ENCODE measurements at places on chromosomes 11 and 22. TPM values are rescaled to one million over a fixed set of nuclear protein-coding genes. Genes with fewer than 3 reads are reported as not detected.

SSTR3 gene
- not detected for total RNA-seq

GLYAT gene
- total RNA-seq, result 0.31 TPM

PTPRCAP gene
- not detected for total RNA-seq

TRIM49 gene
- not detected for total RNA-seq

HEPHL1 gene
- not detected for total RNA-seq

SGSM1 gene
- total RNA-seq, result 11.4 TPM

LARGE1 gene
- total RNA-seq, result 37.3 TPM

RFPL1 gene
- not detected for total RNA-seq

RTN4RL2 gene
- total RNA-seq, result 0.47 TPM

WT1 gene
- not detected for total RNA-seq

GRK3 gene
- 62.9 TPM for total RNA-seq

VSIG10L2 gene
- total RNA-seq, result not detected

RAB38 gene
- 0.78 TPM for total RNA-seq

MMP3 gene
- total RNA-seq, result not detected

PICK1 gene
- 22.0 TPM for total RNA-seq

CTSC gene
- 13.9 TPM for total RNA-seq

ASRGL1 gene
- total RNA-seq, result 23.6 TPM

HIC2 gene
- total RNA-seq, result 8.9 TPM

APOL5 gene
- not detected for total RNA-seq

OR10A4 gene
- not detected for total RNA-seq

GPHA2 gene
- not detected for total RNA-seq

FJX1 gene
- total RNA-seq, result 78.8 TPM

SLC22A24 gene
- total RNA-seq, result not detected

TRIM48 gene
- not detected for total RNA-seq

CD3E gene
- total RNA-seq, result not detected

RBMXL2 gene
- not detected for total RNA-seq

HIPK3 gene
- total RNA-seq, result 290 TPM

ABCC8 gene
- total RNA-seq, result 9.8 TPM

MYOD1 gene
- not detected for total RNA-seq

KIRREL3 gene
- 29.3 TPM for total RNA-seq

OR5B21 gene
- not detected for total RNA-seq

CECR2 gene
- 4.4 TPM for total RNA-seq

HTR3A gene
- total RNA-seq, result 0.31 TPM

CTSW gene
- not detected for total RNA-seq

TAF6L gene
- total RNA-seq, result 17.2 TPM

LMO2 gene
- total RNA-seq, result 18.4 TPM

GAB4 gene
- total RNA-seq, result not detected

XNDC1N gene
- 6.2 TPM for total RNA-seq

CABP4 gene
- not detected for total RNA-seq

BTBD18 gene
- total RNA-seq, result not detected

CCDC87 gene
- 0.62 TPM for total RNA-seq

UPB1 gene
- not detected for total RNA-seq

SCGB1A1 gene
- not detected for total RNA-seq

SLC25A45 gene
- 0.31 TPM for total RNA-seq

KDM4E gene
- total RNA-seq, result not detected

LSP1 gene
- total RNA-seq, result 0.47 TPM

FGF19 gene
- total RNA-seq, result not detected

CHADL gene
- total RNA-seq, result 2.8 TPM

CLCF1 gene
- not detected for total RNA-seq

MS4A6E gene
- total RNA-seq, result not detected

OR4D10 gene
- total RNA-seq, result not detected

JAML gene
- 1.2 TPM for total RNA-seq

LGALS12 gene
- not detected for total RNA-seq

NUP98 gene
- total RNA-seq, result 72.1 TPM

Data from occipital lobe (tissue), 3 donors.